Upper lobe of left lung (tissue), 6 donors: ENCODE measurements at places on chromosomes 5 and 9.

GRCh38 chr9:34884747-34885189 lies 73.3 kb upstream of the PHF24 start:
- no peak for DNase-seq
- no peaks in the 10 kb centered on the region for H3K27me3 ChIP-seq
- no peaks in the 10 kb centered on the region for H3K36me3 ChIP-seq
- no peak overlapping the region for H3K4me3 ChIP-seq
- no peak overlapping the region for H3K27ac ChIP-seq
- no peaks in the 10 kb centered on the region for H3K4me1 ChIP-seq

- no peaks in the 10 kb centered on the region for H3K36me3 ChIP-seq
- peaks cover 71% of the 10 kb centered on the region for H3K4me1 ChIP-seq
- H3K27ac ChIP-seq = peak overlapping the region; percentile 86
These were observed 25.8 kb downstream of the FPGS start for GRCh38 chr9:127828262-127829031.

- H3K27ac ChIP-seq = no peak overlapping the region
- H3K36me3 ChIP-seq = no peaks in the 10 kb centered on the region
- no peak overlapping the region for H3K4me3 ChIP-seq
- no peak for DNase-seq
These were observed 36.6 kb upstream of the MYORG start for GRCh38 chr9:34413231-34413852.

DNA sequence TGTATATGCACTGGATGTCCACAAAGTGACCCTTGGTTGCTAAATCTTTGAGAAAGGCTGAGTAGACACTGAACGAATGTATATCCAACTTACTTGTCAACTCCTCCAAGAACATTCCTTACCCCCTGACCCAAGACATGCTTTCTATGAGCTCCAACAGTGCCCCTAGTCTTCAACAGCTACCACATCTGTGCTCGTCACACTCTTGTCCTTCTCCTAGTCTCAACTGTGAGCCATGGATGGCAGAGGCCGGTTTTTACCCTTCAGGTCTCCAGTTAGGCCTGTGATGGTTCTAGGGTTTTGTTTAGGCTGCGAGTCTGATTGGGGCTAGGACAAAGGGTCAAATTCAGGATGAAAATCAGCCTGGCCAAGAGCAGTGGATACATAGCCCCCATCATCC lies 19.0 kb upstream of the GPX3 start:
- no peak overlapping the region for H3K27ac ChIP-seq
- H3K27me3 ChIP-seq = no peaks in the 10 kb centered on the region
- no peak for DNase-seq
- H3K4me1 ChIP-seq = peaks cover 23% of the 10 kb centered on the region

DNA sequence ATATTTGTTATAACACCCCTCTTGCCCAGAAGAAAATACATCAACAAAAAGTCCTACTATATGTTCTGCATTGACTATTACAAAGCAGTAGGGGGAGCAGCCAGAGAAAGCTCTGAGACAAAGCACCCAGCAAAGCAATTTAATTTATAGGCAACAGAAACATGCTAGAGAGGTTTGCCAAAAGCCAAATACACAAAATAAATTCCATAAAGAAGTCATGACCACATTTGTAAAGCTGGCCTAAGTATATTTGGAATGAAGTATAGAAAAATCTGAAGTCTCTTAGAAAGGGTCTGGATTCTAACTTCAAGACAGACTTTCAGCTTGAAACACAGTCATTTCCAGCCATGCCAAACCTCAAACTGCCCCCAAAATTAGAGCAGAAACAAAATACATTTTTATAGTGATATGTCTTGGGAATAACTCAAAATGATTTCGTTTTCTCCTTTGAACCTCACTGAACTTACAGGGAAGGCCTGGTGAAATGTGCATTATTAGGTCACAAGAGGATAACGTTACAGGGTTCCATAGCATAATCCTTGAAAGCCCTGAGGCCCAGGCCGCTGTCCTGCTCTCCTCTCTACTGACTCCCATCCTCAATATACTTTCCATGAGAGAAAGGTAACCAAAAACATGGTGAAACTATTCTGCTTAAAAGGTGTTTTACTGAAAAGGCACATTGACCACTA lies 451.8 kb downstream of the RAB3C start:
- H3K4me1 ChIP-seq = peaks cover 4% of the 10 kb centered on the region
- no peaks in the 10 kb centered on the region for H3K36me3 ChIP-seq
- no peak for DNase-seq
- no peak overlapping the region for H3K4me3 ChIP-seq
- H3K27ac ChIP-seq = peak overlapping the region; percentile 0

DNA sequence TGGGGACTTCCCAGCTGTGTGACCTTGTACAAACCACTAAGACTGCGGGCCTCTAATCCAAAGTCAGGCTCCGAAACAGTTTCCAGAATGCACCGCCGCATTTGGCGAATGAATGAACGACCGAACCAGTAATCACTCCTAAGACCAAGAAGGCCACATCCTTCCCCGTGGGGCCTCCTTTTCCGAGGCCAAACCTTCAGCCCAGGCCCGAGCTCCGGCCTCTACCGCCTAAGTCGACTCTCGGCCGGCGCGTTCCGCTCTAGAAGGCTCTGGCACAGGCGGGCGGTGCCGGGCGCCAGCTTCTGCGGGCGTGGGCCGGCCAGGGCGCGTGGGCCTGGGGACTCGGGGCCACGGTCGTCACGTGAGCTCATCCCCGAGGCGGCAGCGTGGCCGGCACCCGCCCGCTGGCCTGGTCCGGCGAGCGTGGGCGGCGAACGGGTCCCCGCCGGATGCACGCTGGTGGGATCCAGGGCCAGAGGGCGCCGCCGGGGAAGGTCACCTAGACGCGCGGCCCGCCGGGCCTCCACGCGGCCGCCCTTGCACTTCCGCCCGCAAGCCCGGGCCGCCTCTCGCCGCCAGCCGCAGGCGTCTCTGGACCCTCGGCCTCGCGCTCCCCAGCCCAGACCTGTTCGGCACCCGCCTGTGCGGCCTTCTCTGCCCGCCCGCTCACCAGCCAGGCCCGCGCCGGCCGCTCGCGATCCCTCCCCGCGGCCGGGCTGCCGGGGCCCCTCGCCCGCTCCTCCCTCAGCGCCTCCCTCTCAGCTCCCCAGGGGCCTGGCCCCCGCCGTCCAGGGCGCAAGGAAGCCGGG lies 754 bp downstream of the VDAC1 start:
- peak overlapping the region; percentile 99 for H3K27ac ChIP-seq
- H3K4me1 ChIP-seq = peaks cover 50% of the 10 kb centered on the region
- peak; percentile 53 for DNase-seq

- no peak overlapping the region for H3K4me3 ChIP-seq
- H3K36me3 ChIP-seq = no peaks in the 10 kb centered on the region
- peaks cover 8% of the 10 kb centered on the region for H3K4me1 ChIP-seq
- no peaks in the 10 kb centered on the region for H3K27me3 ChIP-seq
- no peak overlapping the region for H3K27ac ChIP-seq
These were observed 26.4 kb upstream of the PIK3R1 start for GRCh38 chr5:68189171-68189570.

DNA sequence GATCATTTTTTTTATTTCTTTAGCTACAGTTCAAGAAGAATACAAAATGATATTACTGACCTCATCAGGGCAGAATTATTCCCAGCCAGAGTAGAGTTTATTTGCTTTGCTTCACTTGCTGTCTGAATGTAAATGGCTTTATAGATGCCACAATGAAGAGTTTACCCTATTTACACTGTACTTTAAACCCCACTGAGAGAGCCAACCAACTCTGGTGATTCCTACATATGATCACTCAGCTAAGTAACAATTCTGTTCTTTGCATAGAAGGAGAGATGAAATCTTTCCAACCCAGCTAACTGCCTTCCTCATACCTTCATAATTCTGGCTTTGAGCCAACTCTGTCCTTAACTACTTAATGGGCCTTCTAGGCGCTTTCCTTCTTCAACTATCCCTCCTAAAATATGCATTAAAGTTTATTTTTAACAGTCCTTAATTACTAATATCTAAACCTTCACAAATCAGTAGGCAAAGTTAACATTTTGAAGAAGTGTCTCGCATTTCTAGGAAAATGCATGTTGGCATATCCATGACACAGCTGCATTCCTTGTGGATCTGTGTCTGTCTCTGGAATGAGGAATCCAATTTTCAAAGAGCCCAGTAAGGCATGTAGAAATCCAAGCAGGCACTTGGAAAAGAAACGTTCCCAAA lies 284.8 kb upstream of the GRAMD2B start:
- H3K4me1 ChIP-seq = no peaks in the 10 kb centered on the region
- H3K36me3 ChIP-seq = no peaks in the 10 kb centered on the region
- no peaks in the 10 kb centered on the region for H3K27me3 ChIP-seq
- no peak for DNase-seq

- no peak overlapping the region for H3K4me3 ChIP-seq
- H3K36me3 ChIP-seq = no peaks in the 10 kb centered on the region
- no peaks in the 10 kb centered on the region for H3K27me3 ChIP-seq
- no peaks in the 10 kb centered on the region for H3K4me1 ChIP-seq
- DNase-seq = peak; percentile 34
- H3K27ac ChIP-seq = no peak overlapping the region
These were observed 165.3 kb upstream of the FBXL7 start for GRCh38 chr5:15334551-15335266.

DNA sequence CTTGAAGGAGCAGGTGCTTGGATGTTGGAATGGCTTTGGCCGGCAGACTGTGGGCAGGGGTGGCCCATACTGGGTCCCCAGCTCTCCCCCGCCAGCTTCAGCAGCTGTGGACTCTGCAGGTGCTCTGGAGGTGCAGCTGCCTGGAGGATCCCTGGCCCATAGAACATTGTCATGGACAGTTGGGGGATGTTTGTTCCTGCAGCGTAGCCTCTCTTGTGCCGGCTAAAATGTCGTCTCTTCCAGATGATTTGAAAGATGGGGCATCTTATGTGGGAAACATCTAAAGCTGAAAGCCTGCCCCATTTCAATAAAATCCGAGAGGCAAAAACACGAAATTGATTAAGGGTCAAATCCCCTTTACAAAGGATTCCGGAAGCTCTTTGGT lies 13.5 kb upstream of the SLC6A19 start:
- H3K4me1 ChIP-seq = peaks cover 8% of the 10 kb centered on the region
- no peaks in the 10 kb centered on the region for H3K27me3 ChIP-seq
- H3K4me3 ChIP-seq = no peak overlapping the region
- no peaks in the 10 kb centered on the region for H3K36me3 ChIP-seq
- no peak for DNase-seq

DNA sequence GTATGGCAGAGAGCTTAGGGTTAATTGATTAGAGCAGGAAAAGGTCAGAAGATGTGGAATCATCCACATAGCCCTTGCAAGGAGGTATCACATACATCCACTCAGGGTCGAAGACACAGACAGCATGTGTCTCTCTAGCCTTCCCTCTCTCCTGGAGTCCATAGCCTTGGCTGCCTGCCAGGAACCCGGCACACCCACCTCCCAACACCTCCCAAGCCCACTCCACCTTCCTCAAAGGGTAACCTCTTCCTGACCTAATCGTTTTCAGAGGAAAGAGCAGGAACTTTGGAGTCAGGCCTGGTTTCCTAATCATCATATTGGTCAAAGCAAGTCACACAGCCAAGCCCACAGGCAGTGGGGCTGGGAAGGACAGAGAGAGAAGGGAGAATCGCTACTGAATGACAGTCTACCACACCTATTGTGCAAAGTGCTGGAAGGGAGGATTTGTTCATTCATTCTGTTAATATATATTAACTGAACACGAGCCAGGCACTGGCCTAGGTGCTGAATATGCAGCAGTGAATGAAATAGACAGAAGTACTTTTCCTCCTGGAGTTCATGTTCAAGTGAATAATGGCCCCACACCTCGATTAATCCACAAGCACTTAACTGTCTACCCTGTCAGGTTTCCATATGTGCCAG lies 107.8 kb downstream of the KCNIP1 start:
- no peak overlapping the region for H3K27ac ChIP-seq
- H3K36me3 ChIP-seq = no peaks in the 10 kb centered on the region
- H3K4me1 ChIP-seq = no peaks in the 10 kb centered on the region
- H3K27me3 ChIP-seq = no peaks in the 10 kb centered on the region
- H3K4me3 ChIP-seq = no peak overlapping the region

- H3K27me3 ChIP-seq = no peaks in the 10 kb centered on the region
- no peak overlapping the region for H3K27ac ChIP-seq
- H3K36me3 ChIP-seq = no peaks in the 10 kb centered on the region
- H3K4me3 ChIP-seq = no peak overlapping the region
- no peak for DNase-seq
These were observed 313.6 kb downstream of the KCTD16 start for GRCh38 chr5:144484124-144484897.

DNA sequence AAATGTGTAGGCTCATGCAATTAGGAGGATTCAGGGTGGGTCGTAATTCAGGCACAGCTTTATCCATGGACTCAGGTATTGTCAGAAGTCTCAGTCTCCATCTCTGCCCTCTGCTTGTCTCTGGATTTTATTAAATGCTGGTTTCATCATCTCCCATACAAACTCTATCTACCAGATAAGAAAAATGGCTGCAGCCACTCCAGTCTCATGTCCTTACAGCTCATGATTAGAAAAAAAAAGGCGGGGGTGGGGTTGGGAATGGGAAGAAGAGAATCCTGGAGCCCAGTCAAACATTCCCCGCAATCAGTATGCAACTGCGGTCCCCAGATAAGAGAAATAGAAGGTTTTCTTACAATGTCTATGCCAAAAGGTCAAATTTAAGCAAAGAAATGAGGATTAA lies 7.6 kb upstream of the FBXO38 start:
- H3K4me1 ChIP-seq = peaks cover 3% of the 10 kb centered on the region
- no peaks in the 10 kb centered on the region for H3K36me3 ChIP-seq
- H3K27ac ChIP-seq = no peak overlapping the region
- no peak for DNase-seq
- H3K4me3 ChIP-seq = no peak overlapping the region
